ENCODE measurements at places on chromosomes 6 and 20. TPM values are rescaled to one million over a fixed set of nuclear protein-coding genes. Genes with fewer than 3 reads are reported as not detected.
A peak's percentile ranks its signal among the peaks of the same experiment; 100 is the strongest.

Gene LBP
- 3.7 TPM for total RNA-seq

DNA sequence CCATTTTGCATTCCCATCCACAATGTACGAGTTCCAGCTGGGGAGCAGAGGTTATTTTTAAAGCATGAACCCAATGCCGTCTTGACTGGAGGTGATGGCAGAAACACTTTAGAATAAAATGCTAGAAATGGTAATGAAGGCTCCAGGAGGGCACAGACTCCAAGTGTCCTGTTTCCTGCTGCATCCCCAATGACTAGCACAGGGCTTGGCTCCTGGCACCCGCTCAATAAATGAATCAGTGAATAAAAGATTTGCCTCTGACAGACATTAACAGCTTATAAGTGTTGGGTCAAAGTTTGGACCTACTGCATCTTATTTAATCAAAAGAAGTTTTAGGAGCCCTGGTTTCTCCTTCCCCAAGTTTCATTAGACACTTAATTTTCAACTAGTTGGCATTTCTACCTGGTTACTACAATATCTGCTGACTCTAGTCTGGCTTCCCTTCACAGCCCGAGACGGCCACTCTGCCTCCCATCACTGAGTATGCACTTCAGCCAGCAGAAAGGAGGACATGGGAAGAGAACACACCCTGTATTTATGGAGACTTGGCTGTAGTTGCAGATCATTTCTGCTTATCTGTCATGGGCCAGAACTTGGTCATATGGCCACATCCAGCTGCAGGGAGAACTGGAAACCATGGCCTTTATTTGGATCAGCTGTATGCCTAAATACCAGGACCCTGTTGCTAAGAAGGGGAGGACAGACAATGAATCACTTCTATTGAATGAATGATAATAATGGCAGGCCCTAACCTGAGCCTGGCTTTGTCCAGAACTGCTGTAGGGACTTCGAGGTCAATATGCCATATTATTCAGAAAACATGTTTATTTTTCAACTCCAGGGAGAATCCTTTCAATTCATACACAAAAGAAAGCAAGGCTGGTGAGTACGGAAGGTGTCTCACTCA, 63.1 kb downstream of the TTI1 start:
- H3K36me3 ChIP-seq = no peaks in the 10 kb centered on the region
- no peak overlapping the region for H3K4me3 ChIP-seq
- no peaks in the 10 kb centered on the region for H3K4me1 ChIP-seq
- no peaks in the 10 kb centered on the region for H3K27me3 ChIP-seq
- H3K27ac ChIP-seq = no peak overlapping the region

Gene TFAP2D
- total RNA-seq = not detected

Gene ARMH2
- total RNA-seq = not detected

Gene CALHM6
- total RNA-seq = 0.63 TPM

DNA sequence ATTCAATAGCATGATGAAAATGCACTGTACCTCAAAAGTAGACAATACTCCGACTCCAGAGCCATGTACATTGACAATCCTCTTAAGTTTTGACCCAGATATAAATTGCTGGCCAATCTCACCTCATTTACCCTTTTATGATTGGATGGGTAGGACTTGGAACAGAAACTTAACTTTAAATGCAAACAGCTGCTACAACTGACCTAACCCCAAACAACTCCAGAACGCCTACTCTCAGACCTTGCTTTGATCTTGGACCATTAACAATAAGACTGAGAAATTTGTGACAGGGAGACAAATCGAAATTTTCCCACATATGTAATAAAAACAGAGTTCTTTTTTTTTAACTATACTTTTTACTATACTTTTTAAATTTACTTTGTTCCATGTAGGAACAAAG, 200.5 kb upstream of the MCHR2 start:
- H3K27ac ChIP-seq = no peak overlapping the region

- no peaks in the 10 kb centered on the region for H3K27me3 ChIP-seq
- H3K27ac ChIP-seq = no peak overlapping the region
- no peak overlapping the region for H3K4me3 ChIP-seq
- DNase-seq = peak; percentile 55
Observed at GRCh38 chr6:33607784-33608161, 13.3 kb upstream of the ITPR3 start.

Gene SDCBP2
- total RNA-seq = 2.2 TPM

GRCh38 chr20:58565461-58566175, 50.4 kb upstream of the APCDD1L start:
- no peak overlapping the region for H3K27ac ChIP-seq
- H3K36me3 ChIP-seq = no peaks in the 10 kb centered on the region
- no peaks in the 10 kb centered on the region for H3K4me1 ChIP-seq
- no peak overlapping the region for H3K4me3 ChIP-seq
- no peak for DNase-seq

GRCh38 chr6:81565071-81565470, 187.4 kb downstream of the TENT5A start:
- H3K36me3 ChIP-seq = no peaks in the 10 kb centered on the region
- DNase-seq = no peak
- H3K4me1 ChIP-seq = no peaks in the 10 kb centered on the region
- H3K4me3 ChIP-seq = no peak overlapping the region
- no peak overlapping the region for H3K27ac ChIP-seq

Gene KCNG1
- not detected for total RNA-seq

DNA sequence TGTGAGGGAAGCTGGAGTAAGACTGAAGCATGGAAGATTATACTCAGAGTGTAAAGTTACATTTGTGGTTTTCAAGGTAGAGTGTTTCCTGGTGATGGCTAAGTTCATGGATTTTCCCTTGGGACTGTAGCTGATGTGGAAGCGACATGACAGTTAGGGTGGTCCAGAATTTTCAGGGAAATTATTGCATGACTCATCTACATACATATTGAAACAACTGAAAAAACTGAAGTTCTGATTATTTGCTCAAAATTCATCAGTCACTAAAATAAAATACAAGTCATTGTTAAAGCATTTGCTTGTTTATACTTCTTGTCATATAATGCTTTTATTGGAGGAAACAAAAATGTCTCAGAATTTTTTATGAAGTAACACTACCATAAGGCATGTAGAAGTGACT, 700.0 kb downstream of the RFPL4B start:
- H3K27ac ChIP-seq = no peak overlapping the region

DNA sequence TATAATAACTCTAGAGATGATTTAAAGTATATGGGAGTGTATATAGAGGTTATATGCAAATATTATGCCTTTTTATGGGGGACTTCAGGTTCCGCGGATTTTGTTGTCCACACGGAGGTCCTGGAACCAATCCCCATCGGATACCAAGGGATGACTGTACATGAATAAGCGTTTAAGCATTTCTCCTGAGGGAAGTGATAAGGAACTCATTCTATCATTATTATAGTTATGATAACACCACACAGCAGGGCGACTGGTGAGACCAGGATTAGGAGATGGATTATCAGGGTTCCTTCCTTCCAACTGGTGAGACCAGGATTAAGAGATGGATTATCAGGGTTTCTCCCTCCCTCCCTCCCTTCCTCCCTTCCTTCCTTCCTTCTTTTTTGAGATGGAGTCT, 6.6 kb downstream of the ECI2 start:
- no peaks in the 10 kb centered on the region for H3K27me3 ChIP-seq
- H3K27ac ChIP-seq = no peak overlapping the region
- H3K4me3 ChIP-seq = no peak overlapping the region
- peaks cover 14% of the 10 kb centered on the region for H3K4me1 ChIP-seq
- DNase-seq = no peak

Gene MAP7
- total RNA-seq = 0.46 TPM

DNA sequence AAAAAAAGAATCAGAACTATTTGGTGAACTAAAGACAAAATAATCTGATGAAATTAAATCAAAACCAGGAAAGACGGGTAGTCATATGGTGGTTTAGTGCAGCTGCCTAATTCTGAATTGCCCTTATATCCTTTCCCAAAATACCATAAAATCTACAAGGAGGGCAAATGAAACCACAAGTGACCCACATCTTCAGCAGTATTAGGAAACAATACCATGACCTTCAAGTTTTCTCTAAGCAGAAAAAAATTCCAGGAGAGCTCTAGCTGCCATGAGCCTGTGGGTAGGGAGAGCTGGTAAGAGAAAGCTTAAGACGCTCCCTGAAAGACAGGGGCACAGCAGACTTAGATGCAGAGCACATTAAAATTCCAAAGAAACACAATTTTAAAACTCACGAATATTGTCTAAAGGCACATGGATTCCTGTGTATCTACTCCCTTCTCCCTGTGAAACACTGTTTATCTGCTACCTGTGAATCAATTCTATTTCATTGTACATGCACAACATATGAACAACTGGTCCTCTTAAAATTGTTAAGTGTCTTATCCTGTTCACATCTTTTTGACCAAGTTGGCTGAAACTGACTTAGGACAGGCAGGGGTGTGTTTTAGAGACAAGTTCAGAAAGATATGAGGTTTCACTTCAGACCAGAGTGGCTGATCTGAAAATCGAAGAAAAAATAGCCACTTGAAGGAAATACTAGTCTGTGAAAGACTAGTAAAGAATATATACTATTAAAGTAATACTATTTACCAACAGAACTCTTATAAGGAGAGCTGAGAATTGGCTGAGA, 153.6 kb upstream of the SHLD1 start:
- H3K4me3 ChIP-seq = no peak overlapping the region
- no peak for DNase-seq
- H3K27ac ChIP-seq = no peak overlapping the region

Gene PNLDC1
- total RNA-seq = not detected

Gene DXO
- 7.8 TPM for total RNA-seq

- H3K27ac ChIP-seq = no peak overlapping the region
- H3K4me3 ChIP-seq = no peak overlapping the region
- no peak for DNase-seq
- H3K4me1 ChIP-seq = no peaks in the 10 kb centered on the region
- no peaks in the 10 kb centered on the region for H3K36me3 ChIP-seq
Observed at GRCh38 chr6:104597541-104598050, 262.1 kb downstream of the HACE1 start.

DNA sequence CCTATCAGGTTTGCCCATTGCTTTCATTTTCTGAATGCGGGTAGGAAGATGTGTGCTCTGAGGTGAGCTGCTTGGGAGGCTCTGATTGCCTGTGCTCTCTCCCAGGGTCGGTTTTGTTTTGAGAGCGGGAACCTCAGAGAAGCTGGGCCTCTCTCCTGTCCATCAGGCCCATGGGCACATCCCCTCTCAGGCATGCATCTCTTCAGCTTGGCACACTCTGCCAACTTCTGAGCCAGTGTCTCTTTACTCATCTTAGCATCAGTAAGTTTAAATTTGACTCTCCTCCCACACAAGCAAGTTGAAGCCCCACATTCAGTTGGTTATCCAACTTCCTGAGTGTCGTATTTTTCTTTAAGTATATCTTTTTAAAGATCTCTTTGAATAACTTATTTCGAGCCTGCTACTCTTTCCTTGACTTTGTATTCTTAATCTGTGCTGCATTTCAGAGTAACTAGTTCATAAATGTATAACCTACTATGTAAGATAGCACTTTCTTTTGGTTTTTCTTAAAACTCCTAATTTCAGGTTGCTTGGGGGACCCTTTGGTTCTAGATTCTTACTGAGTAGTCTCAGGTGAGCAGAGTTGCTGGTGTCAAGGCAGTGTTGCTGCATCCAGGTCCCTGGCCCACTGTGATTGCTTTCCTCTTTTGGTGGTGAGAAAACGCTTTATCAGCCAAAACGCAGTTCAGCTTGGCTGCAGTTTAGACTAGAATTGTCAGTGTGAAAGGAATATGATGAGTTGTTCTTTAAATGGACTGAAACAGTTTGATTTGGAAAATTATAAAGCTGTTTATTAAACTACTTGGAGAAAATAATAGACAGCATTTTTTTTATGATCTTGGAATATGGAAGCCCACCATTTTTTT, 54.8 kb downstream of the SNX9 start:
- H3K4me1 ChIP-seq = no peaks in the 10 kb centered on the region
- no peak overlapping the region for H3K4me3 ChIP-seq
- no peak for DNase-seq
- H3K27me3 ChIP-seq = no peaks in the 10 kb centered on the region

DNA sequence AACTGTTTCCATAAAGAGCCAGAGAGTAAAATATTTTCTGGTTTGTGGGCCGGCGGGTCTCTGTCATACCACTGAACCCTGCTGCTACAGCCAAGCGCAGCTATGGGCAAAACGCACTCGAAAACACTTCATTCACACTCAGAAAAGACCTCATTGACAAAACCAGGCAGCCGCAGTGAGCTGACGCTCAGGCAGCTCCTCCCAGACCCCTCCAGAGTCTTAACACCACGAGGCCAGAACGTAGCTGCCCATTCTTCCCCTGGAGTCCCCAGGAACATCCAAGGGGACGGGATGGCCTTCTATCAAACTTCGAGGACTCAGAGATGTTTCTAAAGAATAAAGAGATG, 35.6 kb upstream of the ZBP1 start:
- no peak for DNase-seq
- H3K27ac ChIP-seq = no peak overlapping the region
- H3K4me1 ChIP-seq = peaks cover 2% of the 10 kb centered on the region
- no peaks in the 10 kb centered on the region for H3K36me3 ChIP-seq

Gene IL17F
- total RNA-seq = not detected

Gene RPP40
- 11.0 TPM for total RNA-seq

GRCh38 chr6:117538615-117539014, 56.1 kb downstream of the DCBLD1 start:
- H3K27me3 ChIP-seq = no peaks in the 10 kb centered on the region
- H3K36me3 ChIP-seq = no peaks in the 10 kb centered on the region
- no peak overlapping the region for H3K27ac ChIP-seq
- no peak overlapping the region for H3K4me3 ChIP-seq
- DNase-seq = no peak

DNA sequence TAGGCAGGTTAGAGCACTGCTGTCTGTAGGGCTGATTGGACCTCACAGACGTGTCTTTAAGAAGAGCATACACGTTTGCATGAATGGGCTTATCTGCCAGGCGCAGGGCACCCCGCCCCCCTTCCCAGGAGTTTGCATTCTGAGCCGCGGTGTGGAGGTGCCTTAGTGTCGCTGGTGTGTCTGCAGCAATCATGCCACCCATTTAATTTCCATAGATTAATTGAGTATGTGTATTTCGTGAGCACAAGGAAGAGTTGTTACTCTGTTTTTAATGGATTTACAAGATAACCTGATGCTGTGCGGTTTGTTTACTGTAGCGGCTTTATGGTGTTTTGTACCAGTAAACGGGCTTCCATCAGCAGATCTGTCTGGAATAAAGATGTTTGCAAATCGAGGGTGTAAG, 107.7 kb downstream of the ZDHHC14 start:
- no peak overlapping the region for H3K27ac ChIP-seq
- no peak for DNase-seq
- no peaks in the 10 kb centered on the region for H3K36me3 ChIP-seq
- H3K4me1 ChIP-seq = no peaks in the 10 kb centered on the region

- H3K4me1 ChIP-seq = no peaks in the 10 kb centered on the region
- H3K36me3 ChIP-seq = no peaks in the 10 kb centered on the region
- no peaks in the 10 kb centered on the region for H3K27me3 ChIP-seq
Observed at GRCh38 chr6:44496665-44497369, 109.3 kb downstream of the CDC5L start.

DNA sequence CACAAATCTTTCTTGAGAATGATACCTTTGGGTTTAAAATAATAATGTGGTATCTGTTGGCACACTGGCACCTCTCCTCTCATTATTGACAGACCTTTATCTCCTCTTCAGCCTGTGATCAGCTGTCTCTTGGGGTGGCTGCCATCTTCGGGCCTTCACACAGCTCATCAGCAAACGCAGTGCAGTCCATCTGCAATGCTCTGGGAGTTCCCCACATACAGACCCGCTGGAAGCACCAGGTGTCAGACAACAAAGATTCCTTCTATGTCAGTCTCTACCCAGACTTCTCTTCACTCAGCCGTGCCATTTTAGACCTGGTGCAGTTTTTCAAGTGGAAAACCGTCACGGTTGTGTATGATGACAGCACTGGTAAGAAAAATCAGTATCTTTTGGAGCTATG, 232.8 kb downstream of the GRIK2 start:
- no peaks in the 10 kb centered on the region for H3K36me3 ChIP-seq
- H3K27ac ChIP-seq = no peak overlapping the region
- DNase-seq = no peak
- no peak overlapping the region for H3K4me3 ChIP-seq
- no peaks in the 10 kb centered on the region for H3K4me1 ChIP-seq

Gene MYCT1
- total RNA-seq = 13.7 TPM
